ENCODE measurements at places on chromosomes 4 and X.

- no peak for DNase-seq
Observed at GRCh38 chrX:15207994-15208393, 61.9 kb downstream of the ASB9 start.

DNA sequence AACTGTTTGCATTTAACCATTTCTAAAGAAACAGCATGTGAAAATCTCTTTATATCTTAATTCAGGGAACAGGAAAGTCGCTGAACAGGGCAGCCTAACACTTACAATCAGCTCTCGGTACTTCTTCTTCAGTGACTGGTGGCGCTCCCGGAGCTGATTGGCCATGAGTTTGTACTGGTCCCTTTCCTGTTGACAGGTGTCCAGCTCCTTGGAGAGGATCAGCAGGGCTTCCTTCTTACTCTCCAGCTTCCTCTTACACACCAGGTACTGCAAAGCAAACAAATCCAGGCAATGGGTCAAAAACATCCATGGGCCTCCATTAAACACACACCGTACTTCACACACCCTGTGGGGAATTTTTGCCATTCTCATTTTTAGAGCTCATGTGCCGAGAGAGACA is 36.4 kb downstream of the CCDC149 start:
- DNase-seq = no peak

- no peak for DNase-seq
Observed at GRCh38 chr4:57109411-57109846, 756 bp downstream of the IGFBP7 start.

DNA sequence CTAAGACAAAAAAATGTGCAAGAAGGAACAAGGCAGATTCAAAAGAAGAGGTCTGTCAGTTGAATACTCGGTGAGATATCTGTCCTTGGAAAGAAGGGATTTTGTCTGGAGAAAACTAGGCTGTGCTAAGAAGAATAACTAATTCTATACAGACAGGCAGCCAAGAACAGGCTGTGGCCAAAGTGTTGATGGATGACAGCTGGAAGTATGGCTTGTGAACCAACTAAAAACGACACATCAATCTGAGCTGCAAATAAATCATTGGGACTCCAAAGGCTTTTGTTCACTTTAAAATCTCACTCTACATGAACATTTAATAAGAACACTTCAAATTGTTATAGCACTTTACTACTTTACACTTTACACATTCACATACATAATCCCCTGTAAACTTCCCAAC is 70.5 kb upstream of the IGSF1 start:
- no peak for DNase-seq

DNA sequence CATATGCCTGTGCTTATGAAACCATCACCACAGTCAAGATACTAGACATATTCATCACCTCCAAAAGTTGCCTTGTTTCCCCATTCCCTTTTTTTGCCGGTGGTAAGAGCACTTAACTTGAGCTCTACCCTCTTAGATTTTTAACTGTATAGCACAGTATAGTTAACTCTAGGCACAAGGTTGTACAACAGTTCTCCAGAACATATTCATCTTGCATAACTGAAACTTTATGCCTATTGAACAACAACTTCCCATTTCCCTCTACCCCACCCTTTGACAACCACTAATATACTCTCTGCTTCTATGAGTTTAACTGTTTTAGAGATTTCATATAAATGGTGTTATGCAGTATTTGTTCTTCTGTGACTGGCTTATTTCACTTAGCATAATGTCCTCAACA is 119.3 kb downstream of the ASB9 start:
- no peak for DNase-seq

DNA sequence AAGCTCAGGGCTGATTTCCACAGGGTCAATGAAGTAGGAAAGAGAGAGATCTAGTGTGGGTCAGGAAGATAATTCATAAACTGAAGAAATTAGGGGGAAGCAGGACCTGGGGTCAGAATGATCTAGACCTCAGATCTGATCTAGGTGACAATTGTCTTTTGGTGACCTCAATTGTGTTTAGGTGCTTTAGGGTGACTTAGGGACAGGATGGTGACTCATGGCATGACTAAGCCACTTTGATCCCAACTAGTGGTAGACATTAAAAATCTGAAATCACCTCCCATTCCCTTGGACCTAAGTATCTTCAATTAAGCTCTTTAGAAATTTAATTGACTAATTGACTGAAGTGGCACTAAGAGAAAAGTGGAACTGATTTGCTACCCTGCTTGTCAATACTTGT is 36.7 kb upstream of the GRXCR1 start:
- DNase-seq = no peak

DNA sequence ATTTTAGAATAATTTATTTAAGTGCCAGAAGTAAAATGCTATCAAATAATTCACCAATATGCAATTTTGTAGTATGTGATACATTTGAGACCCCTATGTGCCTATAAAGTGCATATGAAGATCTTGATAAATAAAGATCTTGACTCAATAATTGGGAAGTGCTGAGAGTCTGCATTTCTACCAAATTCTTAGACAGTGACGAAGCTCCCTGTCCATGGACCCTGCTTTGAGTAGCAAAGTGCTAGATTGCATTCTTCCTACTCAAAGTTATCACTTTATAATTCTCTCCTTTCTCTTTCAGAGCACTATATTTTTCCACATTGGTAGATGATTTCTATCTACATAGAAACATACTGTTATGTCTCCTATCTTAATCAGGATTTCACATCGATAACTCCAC is 1393.9 kb downstream of the ARAP2 start:
- no peak for DNase-seq
